Heart left ventricle (tissue), 16 donors: ENCODE measurements at places on chromosomes 5 and 9.
A peak's percentile ranks its signal among the peaks of the same experiment; 100 is the strongest.

- no peak for DNase-seq
Observed at GRCh38 chr9:21081999-21082398, 4.3 kb upstream of the IFNB1 start.

DNA sequence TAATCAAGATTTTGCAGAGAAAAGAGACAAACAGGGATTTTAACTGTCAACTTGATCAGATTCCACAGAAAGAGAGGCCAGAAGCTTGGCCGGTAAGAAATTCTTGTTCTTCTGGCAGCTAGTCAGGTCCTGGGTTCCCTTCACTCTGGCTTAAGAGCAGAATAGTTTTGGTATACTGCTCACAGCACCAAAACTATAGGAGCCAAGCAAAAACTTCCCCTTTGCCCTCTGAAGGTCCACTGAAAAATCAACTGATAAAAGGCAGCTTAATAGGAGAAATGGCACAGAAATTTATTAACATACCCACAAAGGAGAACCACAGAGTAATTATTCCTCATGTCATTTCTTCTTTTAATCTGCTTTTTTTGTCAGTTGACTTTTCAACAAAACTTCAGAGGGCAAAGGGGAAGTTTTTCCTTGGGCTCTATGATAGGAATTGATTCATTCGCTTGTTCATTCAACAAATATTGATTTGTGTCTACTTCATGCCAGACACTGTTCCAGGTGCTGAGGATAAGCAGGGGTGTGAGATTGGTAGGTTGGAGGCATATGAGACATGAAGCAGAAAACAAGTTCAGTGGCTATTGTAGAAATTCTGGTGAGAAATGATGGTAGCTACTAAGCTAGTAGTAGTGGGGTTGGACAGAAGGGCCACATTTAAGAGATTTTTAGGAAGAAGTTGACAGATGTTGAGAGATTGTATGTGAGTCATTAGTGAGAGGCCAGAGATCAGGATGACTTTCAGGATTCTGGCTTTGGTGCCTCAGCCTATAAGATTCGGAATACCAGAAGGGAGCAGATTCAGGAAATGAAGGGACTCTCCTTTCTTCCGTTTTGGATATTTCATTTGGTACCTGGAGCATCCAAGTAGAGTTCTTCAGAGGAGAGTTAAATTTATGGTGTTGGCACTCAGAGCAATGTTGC lies 20.6 kb upstream of the NNT start:
- DNase-seq = no peak

- no peak for DNase-seq
Observed at GRCh38 chr9:1514250-1514649, 464.1 kb downstream of the DMRT2 start.

DNA sequence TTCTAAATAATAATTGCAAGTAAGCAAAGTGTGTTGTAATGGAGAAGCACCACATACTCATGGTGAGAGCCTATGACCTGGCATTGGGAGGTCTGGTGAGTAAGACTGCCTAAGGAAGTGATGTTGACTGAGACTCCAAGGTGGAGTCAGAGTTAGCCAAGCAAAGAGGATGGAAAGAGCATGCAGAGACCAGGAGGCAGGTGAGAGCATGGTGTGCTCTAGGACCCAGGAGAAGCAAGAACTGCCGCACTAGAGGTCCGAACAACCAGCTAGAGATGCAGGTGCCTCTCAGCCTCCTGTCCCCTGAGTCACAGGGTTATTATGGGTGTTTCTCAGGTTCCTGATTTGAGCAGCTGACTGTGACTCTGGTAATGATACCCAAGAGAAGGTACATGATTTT lies 27.3 kb downstream of the ANP32B start:
- DNase-seq = no peak

DNA sequence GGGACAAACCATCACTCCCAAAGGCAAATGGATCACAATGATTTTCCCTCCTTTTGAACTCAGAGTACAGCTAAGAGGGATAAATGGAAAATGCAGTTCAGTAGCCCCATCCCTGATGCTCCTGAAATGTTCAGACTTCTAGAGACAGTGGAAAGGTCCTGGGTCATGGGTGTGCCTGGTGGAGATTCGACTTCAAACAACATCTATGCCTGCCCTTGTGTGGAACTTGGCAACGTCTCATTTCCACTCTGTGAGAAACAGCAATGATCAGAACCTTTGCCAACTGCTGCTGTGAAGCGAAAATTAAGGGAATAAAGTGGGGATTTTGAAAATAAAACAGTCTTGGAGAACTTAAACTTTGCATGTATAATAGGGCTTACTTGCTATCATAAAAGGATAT lies 778.1 kb downstream of the SEMA5A start:
- no peak for DNase-seq

- no peak for DNase-seq
Observed at GRCh38 chr5:45411971-45412612, 284.1 kb downstream of the HCN1 start.

DNA sequence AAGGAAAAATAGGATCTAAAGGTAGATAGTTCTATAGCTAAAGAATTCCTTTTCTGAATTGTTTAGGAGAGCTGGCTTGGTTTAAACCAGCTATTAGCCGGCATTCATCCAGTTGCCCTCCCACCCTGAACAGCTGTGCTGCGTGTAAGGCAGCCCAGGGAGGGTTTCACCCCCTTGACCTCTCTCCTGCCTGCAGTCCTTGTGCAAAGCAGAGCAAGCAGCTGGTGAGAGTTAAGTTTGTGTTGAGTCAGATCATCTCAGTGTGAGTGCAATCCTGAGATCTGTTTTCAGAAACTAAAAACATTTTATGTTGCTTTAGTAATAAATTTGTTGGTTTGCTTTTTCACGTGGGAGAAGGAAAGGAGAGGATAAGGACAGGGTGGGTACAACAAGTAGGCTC lies 13.0 kb downstream of the SLC25A25 start:
- no peak for DNase-seq

DNA sequence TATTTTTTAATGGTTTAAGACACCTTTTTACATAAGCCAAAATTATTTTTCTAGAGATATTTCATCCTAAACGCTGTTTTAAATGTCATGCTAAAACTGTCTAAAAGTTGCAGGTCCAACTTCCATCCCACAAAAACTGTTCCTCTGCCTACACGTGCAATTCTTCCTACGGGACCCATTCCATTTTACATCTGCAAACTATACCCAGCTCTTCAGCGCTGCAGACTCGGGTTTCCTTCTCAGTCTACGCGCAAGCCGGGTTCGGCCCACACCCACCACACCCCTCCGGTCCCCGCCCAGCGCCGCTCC lies 8.7 kb downstream of the RANBP6 start:
- DNase-seq = no peak

DNA sequence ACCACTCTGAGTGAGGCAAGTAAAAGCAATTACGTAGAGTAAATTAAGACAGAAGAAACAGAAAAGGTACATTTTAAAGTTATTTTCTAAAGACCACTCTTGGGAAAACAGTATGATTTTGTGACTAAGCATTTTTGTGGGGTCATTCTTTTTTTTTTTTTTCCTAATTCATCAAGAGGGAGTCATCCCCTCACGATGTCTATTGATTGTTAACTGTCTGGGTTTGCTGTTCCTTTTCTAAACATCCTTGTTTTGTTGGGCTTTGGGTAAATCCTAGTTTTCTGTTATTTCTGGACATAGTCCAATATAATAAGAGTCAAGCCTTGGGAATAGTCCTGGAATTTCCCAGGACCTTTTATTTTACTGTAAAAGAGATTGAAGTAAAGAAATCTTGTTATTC lies 63.8 kb downstream of the ANKRD55 start:
- DNase-seq = no peak

DNA sequence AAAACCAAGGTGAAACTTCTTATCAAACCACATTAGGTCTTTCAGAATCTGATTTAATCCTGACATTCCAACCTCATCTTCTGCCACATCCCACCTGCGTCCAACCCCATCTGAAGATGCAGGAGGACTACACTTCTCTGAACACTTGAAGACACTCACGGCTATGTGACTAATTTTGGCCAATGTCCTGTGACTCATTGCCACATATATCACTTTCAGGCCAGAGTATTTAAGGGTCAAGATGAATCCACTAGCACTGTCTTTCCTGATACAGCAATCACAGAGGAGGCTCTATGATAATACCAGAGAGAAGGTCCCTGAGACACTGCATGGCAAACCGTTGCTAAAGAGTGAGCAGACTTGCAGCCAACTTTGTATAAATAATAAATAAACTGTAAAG lies 323.4 kb downstream of the NR2F1-AS1 start:
- no peak for DNase-seq

DNA sequence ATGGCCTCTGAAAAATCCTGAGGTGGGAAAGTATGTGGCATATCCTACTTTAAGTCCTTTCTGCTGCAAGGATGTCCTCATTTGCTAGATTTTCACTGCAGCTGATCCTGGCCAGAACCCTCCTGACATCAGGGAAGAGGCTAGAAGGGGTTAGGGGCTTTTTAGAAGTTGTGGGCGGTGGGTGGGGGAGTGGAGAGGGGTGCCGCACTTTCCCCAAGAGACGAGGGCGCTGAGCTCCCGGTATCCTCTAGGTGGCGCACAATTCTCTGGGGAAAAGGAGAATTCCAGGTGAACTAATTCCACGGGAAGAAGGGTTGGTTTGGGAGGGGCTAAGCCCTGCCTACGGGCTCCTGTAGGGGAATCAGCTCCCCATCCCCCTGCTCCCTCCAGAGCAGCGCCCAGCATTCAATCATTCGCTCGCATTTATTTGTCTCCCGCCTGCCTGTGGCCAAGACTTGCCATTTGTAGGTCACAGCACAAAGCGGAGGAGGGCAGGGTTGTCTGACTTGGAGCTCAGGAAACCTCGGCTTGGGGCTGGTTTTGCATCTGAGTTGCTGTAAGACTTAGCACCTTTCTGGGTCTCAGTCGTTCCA lies 42.9 kb upstream of the HAND1 start:
- no peak for DNase-seq

- no peak for DNase-seq
Observed at GRCh38 chr5:157740229-157740610, 3.3 kb upstream of the LSM11 start.

DNA sequence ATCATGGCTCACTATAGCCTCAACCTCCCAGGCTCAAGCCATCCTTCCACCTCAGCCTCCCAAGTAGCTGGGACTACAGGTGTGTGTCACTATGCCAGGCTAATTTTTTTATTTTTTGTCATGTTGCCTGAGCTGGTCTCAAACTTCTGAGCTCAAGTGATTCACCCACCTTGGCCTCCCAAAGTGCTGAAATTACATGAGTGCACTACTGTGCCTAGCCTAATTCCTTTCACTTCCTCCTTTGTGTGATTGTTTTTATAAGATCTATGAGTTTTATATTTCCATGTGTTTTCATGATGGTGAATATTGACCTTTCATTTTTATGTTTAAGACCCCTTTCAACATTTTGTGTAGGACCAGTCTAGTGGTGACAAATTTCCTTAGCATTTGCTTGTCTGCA lies 55.2 kb upstream of the IL12B start:
- no peak for DNase-seq

DNA sequence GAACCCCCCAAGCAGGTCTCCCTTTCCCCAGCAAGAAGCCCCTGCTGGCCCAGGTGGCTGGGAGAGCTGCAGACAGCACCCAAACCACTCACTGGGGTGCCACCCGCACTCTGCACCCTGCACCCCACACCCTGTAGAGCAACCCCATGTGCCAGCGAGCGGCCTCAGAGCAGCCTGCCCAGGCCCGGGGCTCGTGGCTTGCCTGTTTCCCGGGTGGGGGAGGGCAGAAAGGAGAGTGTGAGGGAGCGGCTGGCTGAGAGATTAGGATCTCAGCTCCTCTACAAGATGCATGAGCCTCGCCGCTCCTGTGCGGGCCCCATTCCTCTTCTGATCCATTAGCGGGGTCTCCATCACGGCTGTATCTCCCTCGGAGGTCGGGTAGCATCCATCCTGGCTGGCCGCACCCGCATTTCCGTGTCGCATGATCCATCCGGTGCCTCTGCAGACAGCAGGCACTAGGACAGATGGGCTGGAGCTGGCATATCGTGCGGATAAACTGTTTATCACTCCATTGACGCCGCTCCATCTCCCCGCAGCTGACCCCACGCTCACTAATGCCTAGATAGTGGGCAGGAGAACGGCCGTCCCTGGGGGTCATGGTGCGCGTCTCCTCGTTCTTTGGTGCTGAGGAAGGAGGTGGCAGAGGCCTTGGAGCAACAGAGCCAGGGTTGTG lies 54.4 kb downstream of the MRPL36 start:
- no peak for DNase-seq

DNA sequence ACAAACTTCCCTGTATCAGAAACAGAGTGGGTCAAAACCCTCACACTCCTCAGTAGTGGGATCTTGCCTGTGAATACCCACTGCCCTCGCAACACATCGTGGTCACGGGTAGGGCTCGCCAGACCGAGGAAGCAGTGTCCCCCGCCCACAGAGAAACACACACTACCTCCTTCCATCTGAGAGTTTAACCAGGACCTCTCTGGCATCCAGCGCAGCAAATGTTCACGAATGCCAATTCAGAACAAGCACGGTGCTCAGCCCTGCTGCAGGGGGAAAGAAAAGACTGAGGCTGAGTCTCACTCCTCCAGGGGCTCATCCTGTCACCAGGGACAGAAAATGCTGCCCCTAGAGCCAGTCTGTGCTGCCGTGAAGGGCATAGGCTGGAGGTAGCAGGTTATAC lies 42.5 kb upstream of the SYNPO start:
- DNase-seq = peak; percentile 47

GRCh38 chr9:122200960-122201595 lies 27.7 kb downstream of the LHX6 start:
- DNase-seq = no peak

- no peak for DNase-seq
Observed at GRCh38 chr9:87503927-87504326, 6.3 kb downstream of the DAPK1 start.

GRCh38 chr5:126384985-126385384 lies 38.2 kb upstream of the GRAMD2B start:
- DNase-seq = no peak

GRCh38 chr5:179164331-179165311 lies 104.4 kb downstream of the ZNF354C start:
- no peak for DNase-seq

GRCh38 chr5:177468685-177469628 lies 4.5 kb downstream of the DBN1 start:
- peak; percentile 68 for DNase-seq

DNA sequence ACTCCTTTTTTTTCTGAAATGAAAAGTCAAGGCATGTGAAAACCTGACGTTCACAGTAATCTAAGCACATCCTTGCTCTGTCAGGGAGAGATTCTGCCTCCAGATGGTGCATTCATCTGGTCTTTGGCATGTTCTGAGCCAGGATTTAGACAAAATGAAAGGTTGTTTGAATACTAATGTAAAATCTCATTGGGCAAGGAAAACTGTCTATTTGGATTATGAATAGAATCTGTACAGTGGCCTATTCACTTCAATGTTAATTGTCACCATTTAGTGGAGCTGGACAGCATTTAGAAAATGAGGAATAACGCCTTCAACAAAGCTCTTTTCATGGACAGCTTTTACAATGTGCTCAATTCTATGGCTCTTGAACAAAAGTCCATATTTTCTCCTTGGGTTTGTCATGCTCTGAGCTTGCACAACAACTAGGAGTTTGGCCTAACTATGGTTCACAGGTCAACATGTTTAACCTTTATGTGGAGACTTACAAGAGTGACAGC lies 28.9 kb downstream of the ARHGEF28 start:
- DNase-seq = no peak

GRCh38 chr5:146458894-146459293 lies 11.8 kb downstream of the TCERG1 start:
- DNase-seq = no peak

- DNase-seq = no peak
Observed at GRCh38 chr5:61637566-61637965, 305.5 kb downstream of the ZSWIM6 start.
